NCI-H187 (cell line): ENCODE measurements at places on chromosomes 6 and 20.

GRCh38 chr20:62710886-62711702 lies 2.5 kb downstream of the NTSR1 start:
- DNase-seq: no peak

DNA sequence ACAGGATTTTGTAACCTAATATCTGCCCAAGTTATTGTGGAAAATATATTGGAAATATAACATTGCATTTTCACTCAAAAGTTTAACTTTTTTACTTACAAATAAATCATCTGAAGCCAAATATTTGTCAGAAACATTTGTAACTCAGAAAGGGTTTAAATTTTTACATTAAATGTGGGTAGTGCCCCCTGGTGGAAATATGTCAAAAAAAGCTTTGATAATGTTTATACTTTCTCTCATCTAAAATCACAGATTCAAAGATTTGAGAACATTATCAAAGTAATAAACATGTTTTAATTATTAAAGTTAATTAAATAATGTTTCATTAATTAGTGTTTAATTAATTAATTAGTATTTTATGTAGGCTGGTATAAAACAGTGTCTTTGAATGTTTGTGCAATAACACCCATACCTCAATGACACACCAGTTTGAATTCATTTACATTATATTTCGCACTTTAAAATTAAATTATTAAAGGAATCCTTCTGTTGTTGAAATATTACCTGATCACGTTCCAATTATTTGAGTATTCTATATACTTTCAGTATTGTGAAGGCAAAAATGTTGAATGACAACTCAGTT lies 320.1 kb upstream of the FKBP1C start:
- no peak for DNase-seq

DNA sequence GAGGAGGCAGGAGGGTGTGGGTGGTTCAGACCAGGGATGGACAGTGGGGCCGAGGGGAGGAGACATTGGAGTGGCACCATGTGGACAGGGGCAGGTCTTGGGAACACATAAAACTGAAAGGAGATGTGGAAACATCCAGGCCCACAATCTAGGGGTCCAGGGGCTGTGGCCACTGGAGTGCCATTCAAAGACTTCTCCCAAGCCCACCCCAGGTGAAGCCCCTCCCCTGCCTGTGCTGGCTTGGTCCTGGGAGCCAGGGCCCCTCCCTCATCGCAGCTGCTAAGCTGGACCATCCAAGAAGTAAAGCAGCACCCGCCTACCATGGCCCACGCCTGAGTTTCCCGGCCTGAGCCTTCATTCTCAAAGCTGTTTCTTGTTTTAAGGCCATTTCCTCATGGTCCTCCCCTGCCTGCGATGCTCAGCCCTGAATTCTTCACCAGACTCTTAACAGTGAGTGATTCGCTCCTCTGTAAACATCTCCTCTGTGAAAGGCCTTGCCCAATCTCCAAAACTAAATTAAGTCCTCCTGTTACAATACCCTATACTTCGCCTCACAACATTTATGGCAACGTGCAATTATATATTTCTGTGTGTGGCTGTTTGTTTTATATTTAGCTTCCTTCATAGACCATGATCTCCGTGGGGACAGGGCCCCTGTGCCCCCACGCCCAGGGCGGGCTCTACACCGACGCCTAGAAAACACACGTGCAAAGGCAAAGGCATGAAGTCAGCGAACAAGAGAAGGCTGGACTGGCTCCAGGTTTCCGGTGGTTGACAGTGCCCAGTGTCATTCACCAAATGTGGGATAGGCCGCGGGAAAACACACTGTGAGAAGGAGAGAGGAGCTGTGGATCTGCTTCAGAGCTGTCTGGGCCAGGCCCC lies 267.8 kb downstream of the ERMARD start:
- DNase-seq: no peak

DNA sequence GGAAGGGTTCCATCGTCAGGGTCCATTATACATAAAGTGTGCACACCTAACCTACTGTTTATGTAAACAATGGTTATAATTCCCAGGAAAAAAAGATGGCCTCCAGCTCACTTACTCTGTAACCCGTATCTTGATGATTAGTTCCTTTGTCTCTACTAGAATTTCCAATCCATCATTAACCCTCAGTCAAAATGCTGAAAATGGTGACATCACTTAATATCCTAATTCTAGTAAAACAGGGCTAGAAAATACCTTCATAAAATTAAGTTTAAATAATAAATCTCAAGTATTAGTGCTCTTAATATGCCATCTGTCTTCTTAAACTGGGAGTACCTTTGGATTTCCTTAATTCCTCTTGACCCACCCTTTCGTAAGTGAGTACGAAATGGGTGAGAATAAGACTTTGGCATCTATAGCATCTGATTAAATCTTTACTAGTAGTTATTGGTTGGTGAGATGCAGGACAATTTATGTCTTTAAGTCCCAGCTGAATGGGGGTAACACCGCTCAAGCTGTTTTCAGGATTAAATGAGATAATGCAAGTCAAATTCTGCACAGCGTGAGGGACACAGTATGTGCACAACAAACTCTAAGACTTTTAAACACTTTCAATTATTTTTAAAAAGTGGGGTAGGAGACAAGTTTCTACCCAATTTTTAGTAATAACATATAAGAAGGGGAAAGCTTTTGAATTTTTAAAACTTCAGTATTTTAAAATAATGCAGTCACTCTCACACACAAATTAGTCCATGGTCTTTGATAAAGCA lies 1.6 kb downstream of the HMGN3 start:
- DNase-seq: no peak

GRCh38 chr6:44179072-44179536 lies 20.5 kb downstream of the CAPN11 start:
- no peak for DNase-seq

DNA sequence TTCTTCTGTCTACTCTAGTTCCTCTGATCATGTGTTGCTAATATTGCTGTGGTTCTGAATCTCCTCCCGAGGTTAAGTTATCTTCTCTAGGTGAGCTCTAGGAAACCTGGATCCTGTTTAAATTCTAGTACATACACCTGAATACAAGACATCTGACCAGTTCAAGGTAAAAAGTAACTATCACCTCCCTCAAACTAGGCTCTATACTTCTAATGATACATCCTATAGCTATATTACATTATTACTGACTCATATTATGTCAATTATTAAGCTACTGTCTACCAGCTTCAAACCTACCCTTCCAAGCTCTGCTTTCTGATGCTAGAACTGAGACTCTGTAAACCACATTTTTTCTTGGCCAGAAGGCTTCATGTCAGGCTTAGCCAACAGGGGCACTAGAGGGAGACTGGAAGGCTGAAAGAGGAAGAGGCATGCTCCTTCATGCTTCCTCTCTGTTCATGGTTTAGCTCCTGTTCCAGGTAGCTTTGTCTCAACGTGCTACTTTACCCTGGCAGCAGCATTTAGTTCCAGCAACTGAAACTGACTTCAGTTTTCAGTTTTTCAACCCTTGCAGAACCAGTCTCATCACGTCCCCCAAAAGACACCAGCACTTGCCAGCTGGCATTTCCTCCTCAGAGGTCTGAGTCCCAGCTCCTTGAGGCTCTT lies 148.4 kb upstream of the TOP1 start:
- no peak for DNase-seq

- DNase-seq: no peak
These were observed 450.3 kb upstream of the GJE1 start for GRCh38 chr6:141682391-141682790.

DNA sequence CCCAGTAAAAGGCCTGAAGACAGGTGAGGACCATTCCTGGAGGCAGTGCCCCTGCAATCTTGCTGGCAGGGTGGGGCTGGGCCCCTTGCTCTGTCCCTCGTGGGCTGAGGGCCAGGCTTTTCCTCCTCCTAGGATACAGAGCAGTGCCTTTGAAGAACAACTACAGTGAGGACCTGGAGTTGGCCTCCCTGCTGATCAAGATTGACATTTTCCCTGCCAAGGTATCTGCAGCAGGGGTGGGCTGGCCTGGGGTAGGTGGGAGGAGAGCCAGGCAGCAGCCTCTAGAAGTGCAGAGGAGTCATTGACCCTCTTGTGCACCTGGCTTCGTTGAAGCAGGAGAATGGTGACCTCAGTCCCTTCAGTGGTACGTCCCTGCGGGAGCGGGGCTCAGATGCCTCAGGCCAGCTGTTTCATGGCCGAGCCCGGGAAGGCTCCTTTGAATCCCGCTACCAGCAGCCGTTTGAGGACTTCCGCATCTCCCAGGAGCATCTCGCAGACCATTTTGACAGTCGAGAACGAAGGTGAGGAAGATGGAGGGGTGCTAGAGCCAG lies 36.5 kb downstream of the PLCG1 start:
- no peak for DNase-seq

DNA sequence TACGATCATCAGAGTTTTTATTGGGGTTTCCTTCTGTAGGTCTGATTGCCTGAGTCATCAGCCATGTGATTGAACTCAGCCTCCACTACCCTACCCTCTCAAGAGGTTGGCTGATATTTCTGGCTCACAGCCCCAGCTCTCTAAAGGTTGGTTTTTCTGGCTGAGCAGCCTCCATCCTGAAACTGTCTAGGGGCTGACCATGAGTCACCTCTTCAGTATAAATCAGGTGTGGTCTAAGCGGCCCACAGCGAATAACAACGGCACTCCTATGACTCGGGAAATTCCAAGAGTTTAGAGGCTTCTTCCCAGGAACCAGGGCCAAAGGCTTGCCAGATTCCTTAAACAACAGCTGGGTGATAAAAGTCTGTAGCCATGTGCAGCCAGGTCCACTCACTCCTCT lies 115.5 kb downstream of the SOD2 start:
- DNase-seq: no peak

- DNase-seq: no peak
These were observed 219.8 kb upstream of the ARID1B start for GRCh38 chr6:156557251-156557910.

- no peak for DNase-seq
These were observed 8.2 kb upstream of the TBX18 start for GRCh38 chr6:84772428-84773132.

- no peak for DNase-seq
These were observed 684 bp upstream of the DNAH8 start for GRCh38 chr6:38714239-38715015.

DNA sequence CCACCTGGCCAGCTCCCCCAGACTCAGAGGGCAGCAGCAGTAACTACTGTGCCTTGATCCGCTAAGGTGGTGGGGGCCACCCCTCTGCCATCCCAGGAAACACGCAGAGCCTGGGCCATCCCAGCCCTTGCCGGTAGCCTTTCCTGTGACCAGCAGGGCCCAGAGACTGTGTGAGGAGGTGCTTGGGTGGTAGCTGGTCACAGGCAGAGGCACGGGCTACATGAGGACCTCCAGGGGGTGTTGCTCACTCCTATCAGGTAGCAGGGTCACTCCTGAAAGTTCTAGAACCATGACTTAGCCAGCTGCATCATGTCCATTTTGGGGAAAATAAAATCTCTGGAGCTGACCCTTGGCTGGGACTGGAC lies 22.8 kb downstream of the PCMTD2 start:
- DNase-seq: no peak

- DNase-seq: no peak
These were observed 45.5 kb upstream of the SNAP25 start for GRCh38 chr20:10172998-10173655.

DNA sequence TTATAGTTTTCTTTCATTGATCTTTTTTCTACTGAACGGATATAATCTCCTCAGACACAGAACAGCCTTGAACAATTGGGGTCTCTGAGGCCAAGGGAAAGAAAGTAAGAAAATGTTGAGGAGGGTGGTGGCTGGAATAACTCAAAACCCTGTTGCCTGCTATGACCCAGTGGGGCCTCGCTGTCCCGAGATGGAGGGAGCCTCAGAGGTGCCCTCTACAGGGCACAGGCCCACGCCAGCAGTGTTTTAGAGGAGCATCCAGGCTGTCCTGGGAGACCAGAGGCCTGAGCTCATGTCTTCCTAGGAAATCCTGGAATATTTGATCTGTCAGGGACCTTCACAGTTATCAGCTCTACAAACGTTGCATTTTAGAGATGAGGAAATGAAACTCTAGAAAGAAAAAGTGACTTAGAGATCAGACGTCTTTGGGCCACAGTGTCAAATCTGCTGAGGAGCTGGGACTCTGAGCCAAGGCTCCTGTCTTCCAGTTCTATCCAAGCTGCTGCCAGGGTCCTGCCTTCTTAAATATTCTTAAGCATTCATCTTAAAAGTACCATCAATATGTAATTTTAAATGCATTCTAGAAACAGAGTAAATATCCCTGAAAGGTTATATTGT lies 26.3 kb downstream of the ALDH5A1 start:
- DNase-seq: no peak

GRCh38 chr20:13783528-13783927 lies 1.2 kb downstream of the ESF1 start:
- DNase-seq: no peak

- DNase-seq: no peak
These were observed 192.2 kb downstream of the FARS2 start for GRCh38 chr6:5453546-5453945.

GRCh38 chr20:48826883-48827771 lies 672 bp downstream of the PREX1 start:
- no peak for DNase-seq

GRCh38 chr6:31383149-31383548 lies 20.2 kb upstream of the MICA start:
- DNase-seq: no peak

DNA sequence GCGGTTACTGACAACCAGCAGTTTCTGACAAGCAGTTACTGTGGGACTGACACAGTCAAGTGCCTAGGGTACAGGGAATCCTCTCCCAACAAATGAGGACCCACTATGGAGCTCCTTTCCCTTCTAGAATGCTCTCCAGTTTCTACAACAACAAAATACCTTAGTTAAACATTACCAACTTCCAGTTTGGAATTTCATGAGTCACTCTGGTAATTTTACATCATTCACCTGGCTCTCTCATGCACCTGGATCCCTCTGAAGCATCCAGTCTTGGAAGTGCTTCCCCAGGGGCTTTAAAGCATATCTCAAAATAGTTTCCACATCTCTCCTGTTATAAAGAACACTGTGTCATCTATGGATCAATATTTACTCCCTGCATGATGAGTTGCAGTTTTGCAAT lies 286.7 kb upstream of the SPTLC3 start:
- DNase-seq: no peak

DNA sequence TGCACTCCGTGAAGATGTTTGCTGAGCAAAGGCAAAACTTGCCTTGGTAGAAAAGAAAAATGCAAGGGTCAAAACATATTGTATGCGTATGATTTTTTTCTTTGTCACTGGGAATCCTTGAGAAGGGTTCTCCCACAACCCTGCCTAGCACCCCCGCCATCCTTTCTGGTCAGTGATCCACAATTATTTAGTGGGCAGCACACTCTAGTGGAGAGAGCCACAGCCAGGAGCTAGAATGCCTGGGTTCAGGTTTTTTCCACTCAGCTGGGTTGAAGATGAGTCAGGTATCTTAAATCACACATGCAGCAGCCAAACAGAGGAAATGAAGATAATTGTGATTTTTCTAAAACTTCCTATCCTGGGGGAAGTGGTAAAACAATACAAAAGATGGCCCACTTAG lies 243.1 kb downstream of the PKHD1 start:
- DNase-seq: no peak
